ENCODE measurements at places on chromosomes 3 and 15.

DNA sequence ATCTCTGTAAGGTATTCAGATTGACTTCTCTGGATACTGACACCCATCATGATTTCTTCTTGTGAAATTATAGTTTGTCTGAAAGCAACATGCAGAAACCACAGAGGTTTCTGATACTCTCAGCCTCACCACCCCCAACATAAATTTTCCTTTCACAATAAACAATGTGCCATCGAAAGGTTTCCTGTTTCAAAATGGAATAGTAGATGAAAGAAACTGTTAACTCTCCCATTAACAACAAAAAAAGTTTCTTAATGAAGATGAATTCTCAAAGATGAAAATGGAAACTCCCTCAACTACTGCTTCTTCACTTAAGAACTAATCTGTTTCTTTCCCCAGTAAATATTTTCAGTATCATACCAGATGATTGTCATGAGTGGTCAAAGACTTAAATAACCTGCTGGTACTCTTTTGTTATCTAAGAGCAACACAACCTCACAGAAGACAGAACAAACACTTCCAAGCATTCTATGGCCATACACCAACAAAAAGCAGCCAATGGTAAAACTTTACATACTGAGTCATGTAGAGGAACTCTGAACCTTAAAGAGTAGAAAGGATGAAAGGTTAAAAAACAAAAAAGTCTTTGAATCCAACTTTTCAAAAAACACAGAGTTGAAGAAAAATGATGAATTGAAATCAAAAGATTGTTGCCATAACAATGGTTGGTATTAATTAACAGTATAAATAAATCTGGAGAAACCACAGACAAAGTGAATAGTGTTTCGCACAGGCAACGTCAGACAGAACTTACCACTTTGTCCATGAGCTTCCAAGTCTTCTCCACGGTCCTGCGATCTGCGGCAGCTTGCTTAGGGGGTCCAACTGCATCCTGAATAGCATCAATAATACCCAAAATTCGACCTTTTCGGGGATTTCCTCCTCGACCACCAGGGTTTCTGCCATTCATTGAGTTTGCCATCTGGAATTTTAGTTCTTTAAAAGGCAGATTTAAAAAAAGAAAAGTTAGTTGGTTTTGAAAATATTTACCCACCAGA lies 1.9 kb downstream of the CBLB start:
- no peak for DNase-seq

DNA sequence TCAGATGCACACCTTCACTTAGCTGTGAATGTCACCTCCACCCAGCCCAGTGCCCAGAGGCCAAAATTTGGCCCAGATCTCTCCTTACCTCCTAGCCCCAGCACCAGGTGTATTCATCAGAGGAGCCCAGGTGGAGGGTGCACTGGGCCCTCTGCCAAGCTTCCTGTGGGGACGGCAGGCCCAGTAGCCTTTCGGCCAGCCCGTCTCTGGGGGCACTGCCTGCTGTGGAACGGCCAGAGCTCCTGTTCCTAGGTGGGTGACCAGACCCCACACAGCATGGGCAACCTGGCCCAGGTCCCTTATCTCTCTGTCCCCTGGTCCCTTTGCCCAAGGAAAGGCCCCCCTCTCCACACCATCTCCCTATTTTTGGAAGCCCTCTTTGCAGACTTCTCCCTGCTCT lies 67.8 kb downstream of the AAGAB start:
- DNase-seq, result no peak

GRCh38 chr15:77187751-77188464 lies 117.0 kb upstream of the TSPAN3 start:
- peak; percentile 18 for DNase-seq

GRCh38 chr3:135017003-135017893 lies 222.2 kb downstream of the EPHB1 start:
- DNase-seq, result no peak

DNA sequence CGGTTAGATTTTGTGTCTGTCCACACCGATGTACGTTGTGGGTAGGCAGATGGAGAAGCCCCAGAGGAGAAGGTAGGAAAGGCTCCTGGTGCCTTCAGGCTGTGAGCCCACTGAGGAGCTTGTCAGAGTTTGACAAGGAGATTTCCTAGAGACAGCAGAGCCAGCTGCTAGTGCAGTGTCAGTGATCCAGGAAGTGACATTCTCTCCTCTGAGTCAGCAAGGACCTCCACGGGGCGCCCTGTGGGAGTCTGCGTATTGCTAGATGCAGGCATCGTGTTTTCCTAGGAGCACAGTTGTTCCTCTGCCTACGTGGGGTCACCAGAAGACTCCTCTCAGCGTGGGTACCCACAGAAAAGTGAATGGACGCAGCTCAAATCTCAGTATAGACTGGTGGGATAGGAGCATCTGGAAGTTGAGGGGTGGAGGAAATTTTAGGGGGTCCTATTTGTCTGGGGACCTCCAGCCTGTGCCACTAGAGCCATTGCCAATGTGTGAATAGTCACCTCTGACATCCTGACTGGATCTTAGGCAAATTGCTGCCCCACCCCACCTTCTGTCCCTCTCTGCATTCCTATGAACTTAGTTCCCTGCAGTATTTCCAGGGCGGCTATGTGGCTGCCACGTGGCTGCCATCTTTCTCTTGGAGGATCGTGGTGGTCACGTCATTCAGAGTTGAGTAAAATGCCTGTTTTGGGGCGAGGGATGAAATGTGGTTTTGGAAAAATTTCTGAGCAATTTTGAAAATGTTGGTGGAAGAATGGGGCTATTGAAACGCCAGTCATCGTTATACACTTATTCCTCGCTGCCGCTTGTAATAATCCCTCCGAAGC lies 84.8 kb upstream of the KLHL25 start:
- DNase-seq, result no peak

DNA sequence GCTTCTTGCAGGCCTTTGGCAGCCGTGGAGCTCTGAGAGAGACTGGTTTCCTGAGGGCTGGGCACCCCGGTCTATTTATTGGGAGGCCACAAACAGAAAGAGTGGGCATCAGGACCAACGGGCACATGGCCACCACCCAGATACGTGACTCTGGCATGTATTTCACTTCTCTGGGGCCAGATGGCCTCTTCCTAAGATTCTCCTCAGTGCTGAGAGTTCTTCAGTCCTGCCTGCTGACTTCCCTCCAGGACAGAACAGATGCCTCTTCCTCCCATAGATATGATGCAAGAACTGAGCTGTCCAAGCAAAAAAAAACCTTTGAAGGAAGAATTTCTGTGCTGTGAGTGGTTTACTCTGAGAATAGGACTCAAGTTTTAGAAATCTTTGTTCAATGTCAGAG lies 107.7 kb downstream of the IGF2BP2 start:
- no peak for DNase-seq

GRCh38 chr3:29567501-29567900 lies 286.6 kb downstream of the RBMS3 start:
- no peak for DNase-seq
